ENCODE measurements at places on chromosomes 4 and X.
A peak's percentile ranks its signal among the peaks of the same experiment; 100 is the strongest.

DNA sequence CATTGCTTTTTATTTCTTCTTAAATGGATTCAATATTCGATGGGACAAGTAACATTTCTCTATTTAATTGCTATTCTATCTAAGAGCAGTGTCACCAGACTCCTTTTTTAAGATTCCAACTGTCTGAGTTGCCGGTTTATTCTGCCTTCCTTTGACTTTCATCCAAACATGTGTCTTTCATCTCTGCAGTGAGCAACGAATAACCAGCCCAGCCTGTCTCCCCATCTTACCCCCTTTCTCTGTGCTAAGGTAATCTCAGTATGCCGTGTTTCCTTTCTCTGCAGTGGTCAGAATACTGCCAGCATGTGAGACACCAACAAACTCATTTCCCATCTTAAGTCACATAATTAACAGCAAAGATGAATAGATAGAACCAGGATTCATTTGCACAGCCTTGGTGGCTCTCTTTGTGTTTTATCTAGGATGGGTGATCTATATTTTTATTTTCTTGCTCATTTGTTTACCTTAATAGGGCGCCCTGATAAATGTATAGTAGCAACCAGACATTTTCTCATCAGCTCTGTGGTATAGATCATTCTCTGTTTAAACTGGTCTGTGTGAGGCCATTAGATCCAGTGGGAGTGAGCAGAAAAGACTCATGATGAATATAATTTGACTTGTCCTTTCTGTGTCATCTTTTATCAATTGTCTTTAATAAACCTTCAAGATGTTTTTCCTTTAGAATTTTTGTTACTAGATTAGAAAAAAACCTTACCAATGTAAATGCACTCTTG, 394.8 kb upstream of the IGFBP7 start:
- H3K4me1 ChIP-seq, result no peaks in the 10 kb centered on the region
- DNase-seq, result no peak
- no peak overlapping the region for H3K4me3 ChIP-seq
- H3K36me3 ChIP-seq, result no peaks in the 10 kb centered on the region

DNA sequence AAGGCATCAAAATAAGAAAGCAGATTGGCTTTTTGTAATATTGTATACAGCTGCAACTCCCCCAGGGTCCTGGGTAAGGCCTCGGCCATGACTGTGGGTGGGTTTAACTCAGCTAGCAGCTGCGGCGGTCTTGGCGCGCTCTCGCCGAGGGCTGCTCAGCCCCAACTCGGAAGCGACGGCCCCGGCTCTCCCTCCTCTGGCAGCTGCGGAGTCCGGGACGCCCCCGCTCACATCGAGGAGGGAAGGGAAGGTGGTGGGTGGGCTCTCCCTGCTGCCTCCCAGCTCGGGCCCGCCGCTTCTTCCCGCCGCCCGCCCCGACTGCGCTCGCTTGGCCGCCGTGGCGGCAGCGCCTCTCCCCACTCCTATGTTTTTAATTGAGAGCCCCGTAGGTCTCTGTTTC, 51.2 kb downstream of the GPR50 start:
- H3K4me1 ChIP-seq, result no peaks in the 10 kb centered on the region
- H3K36me3 ChIP-seq, result no peaks in the 10 kb centered on the region
- H3K27me3 ChIP-seq, result peaks cover 10% of the 10 kb centered on the region
- DNase-seq, result no peak

- no peak overlapping the region for H3K27ac ChIP-seq
- H3K36me3 ChIP-seq, result no peaks in the 10 kb centered on the region
- no peak overlapping the region for H3K4me3 ChIP-seq
- DNase-seq, result peak; percentile 10
- H3K27me3 ChIP-seq, result no peaks in the 10 kb centered on the region
Measured at GRCh38 chr4:168386002-168386401, 67.5 kb upstream of the DDX60 start.

- DNase-seq, result no peak
- H3K4me3 ChIP-seq, result no peak overlapping the region
- H3K27me3 ChIP-seq, result no peaks in the 10 kb centered on the region
- no peaks in the 10 kb centered on the region for H3K36me3 ChIP-seq
- no peak overlapping the region for H3K27ac ChIP-seq
Measured at GRCh38 chr4:142351958-142352357, 494.1 kb downstream of the INPP4B start.

- no peak overlapping the region for H3K4me3 ChIP-seq
- H3K27ac ChIP-seq, result no peak overlapping the region
- H3K27me3 ChIP-seq, result no peaks in the 10 kb centered on the region
- H3K36me3 ChIP-seq, result no peaks in the 10 kb centered on the region
Measured at GRCh38 chr4:46441136-46441859, 51.4 kb upstream of the GABRA2 start.

GRCh38 chrX:72029483-72030411, 102.0 kb downstream of the RTL5 start:
- H3K4me1 ChIP-seq, result peaks cover 18% of the 10 kb centered on the region
- H3K27me3 ChIP-seq, result no peaks in the 10 kb centered on the region
- H3K27ac ChIP-seq, result peak overlapping the region; percentile 92
- no peaks in the 10 kb centered on the region for H3K36me3 ChIP-seq

GRCh38 chrX:50913520-50913919, 3.0 kb downstream of the BMP15 start:
- H3K27ac ChIP-seq, result no peak overlapping the region
- no peak overlapping the region for H3K4me3 ChIP-seq
- H3K4me1 ChIP-seq, result no peaks in the 10 kb centered on the region
- no peaks in the 10 kb centered on the region for H3K27me3 ChIP-seq
- no peaks in the 10 kb centered on the region for H3K36me3 ChIP-seq
- no peak for DNase-seq

GRCh38 chr4:114034189-114034588, 54.7 kb upstream of the ARSJ start:
- no peaks in the 10 kb centered on the region for H3K36me3 ChIP-seq
- H3K27ac ChIP-seq, result no peak overlapping the region
- no peaks in the 10 kb centered on the region for H3K4me1 ChIP-seq

- H3K27ac ChIP-seq, result no peak overlapping the region
- H3K36me3 ChIP-seq, result peaks cover 10% of the 10 kb centered on the region
- H3K4me1 ChIP-seq, result peaks cover 18% of the 10 kb centered on the region
- DNase-seq, result no peak
- no peaks in the 10 kb centered on the region for H3K27me3 ChIP-seq
Measured at GRCh38 chr4:105198541-105198940, 51.9 kb downstream of the TET2 start.

- no peaks in the 10 kb centered on the region for H3K36me3 ChIP-seq
- H3K27me3 ChIP-seq, result no peaks in the 10 kb centered on the region
- no peak overlapping the region for H3K27ac ChIP-seq
- DNase-seq, result peak; percentile 11
- no peaks in the 10 kb centered on the region for H3K4me1 ChIP-seq
Measured at GRCh38 chr4:48167538-48168263, 33.7 kb upstream of the TXK start.

DNA sequence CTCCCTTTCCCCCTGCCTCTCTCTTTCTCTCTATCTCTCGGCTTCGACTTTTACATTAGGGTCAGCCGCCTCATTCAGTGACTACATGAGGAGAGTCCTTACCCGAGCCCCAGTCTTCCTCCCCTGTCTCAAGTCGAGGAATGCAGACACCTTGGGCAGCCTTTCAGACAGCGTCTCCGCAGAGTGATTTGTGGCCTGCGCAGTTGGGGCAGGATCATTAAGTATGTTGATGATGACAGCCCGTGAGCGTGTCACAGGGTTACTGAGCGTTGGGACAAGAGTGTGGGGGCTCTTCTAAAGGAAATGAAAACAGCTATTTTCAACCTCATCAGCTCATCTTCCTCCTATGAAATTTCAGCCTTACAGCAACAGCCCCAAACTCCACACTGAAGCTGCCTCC, 312.1 kb upstream of the GATB start:
- peaks cover 4% of the 10 kb centered on the region for H3K27me3 ChIP-seq
- no peak overlapping the region for H3K4me3 ChIP-seq
- H3K36me3 ChIP-seq, result no peaks in the 10 kb centered on the region
- no peak overlapping the region for H3K27ac ChIP-seq

DNA sequence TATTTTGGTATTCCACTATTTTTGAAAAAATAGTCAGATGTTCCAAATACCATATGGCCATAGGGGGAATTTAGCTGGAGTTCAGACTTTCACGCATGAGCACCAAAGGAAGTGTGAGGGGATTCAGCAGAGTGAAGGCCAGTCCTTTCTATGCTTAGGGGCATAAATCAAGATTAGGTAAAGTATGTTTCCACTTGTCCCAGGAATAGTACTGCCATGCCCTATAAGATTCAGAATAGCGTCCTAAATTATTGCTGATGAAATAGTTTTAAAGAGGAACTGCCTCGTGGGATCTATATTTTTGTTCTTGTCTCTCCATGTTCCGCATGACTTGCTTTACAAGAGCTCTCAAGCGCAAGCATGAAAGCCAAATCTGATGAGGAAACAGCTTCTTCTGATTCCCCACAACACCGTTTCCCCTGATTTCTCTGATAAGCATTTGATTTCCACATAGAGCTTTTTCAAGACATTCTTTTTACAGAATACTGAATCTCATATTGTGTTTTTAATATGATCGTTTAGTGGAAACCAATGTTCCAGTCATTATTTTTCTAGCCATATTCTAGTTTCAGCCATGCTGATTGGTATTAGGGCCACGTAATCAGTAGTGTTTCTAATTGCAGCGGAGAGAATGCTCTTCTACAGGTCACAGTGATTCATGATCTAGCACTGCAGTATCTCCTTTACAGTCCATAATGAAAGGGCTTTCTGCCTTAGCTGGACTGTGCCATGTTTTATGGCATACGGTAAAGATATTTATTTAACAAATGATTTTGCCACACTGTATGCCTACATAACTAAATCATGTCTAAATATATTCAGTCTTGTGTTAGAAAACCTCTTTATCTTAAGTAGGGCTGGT, 492.3 kb downstream of the CENPC start:
- H3K4me1 ChIP-seq, result no peaks in the 10 kb centered on the region
- H3K27me3 ChIP-seq, result no peaks in the 10 kb centered on the region
- no peak overlapping the region for H3K27ac ChIP-seq
- H3K4me3 ChIP-seq, result no peak overlapping the region
- no peaks in the 10 kb centered on the region for H3K36me3 ChIP-seq

DNA sequence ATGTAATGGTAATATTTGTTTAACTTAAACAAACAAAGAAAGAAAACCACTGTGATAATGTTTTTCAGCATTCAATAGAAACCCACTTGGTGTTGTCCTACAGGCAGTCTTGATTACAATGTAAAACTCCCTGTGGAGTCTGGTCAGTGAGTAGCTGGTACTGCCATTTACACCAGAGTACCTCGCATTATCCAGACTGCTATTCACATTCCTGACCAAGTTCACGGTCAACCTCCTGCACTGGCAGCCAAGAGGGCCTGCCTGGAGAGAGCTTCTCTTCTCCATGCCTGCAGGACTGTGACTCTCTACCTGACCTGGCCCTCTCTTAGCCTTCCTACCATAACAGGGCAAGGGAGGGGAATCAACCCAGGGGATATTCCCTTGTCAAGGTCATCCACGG, 2.9 kb upstream of the LONRF3 start:
- no peak overlapping the region for H3K4me3 ChIP-seq
- H3K27me3 ChIP-seq, result peaks cover 89% of the 10 kb centered on the region
- no peaks in the 10 kb centered on the region for H3K4me1 ChIP-seq
- H3K36me3 ChIP-seq, result no peaks in the 10 kb centered on the region

DNA sequence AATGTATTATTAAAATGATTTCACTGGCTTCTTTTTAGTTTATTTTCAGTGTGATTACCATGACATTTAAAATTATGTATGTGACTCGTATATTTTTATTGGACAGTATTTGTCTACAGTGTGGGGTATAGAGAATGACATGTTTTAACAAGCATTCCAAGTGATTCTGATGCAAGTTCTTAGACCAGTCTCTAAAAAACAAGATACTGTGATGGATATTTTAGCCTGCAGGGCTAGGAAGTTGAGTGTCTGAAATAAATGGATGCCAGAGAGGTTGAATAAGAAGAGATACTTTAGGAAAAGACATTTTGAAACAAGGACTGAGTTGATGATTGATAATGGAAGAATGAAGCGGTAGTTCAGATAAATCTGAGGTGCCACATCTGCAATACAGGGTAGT, 3.5 kb upstream of the MAD2L1 start:
- peaks cover 20% of the 10 kb centered on the region for H3K4me1 ChIP-seq
- no peak for DNase-seq
- no peaks in the 10 kb centered on the region for H3K36me3 ChIP-seq
- no peak overlapping the region for H3K4me3 ChIP-seq
- no peaks in the 10 kb centered on the region for H3K27me3 ChIP-seq

GRCh38 chr4:169618286-169618685, 2.1 kb upstream of the CLCN3 start:
- no peaks in the 10 kb centered on the region for H3K36me3 ChIP-seq
- H3K4me3 ChIP-seq, result no peak overlapping the region
- H3K4me1 ChIP-seq, result peaks cover 9% of the 10 kb centered on the region
- H3K27me3 ChIP-seq, result no peaks in the 10 kb centered on the region
- no peak overlapping the region for H3K27ac ChIP-seq
- no peak for DNase-seq

- no peak for DNase-seq
- no peak overlapping the region for H3K27ac ChIP-seq
- no peaks in the 10 kb centered on the region for H3K36me3 ChIP-seq
- no peaks in the 10 kb centered on the region for H3K27me3 ChIP-seq
- H3K4me1 ChIP-seq, result no peaks in the 10 kb centered on the region
- H3K4me3 ChIP-seq, result no peak overlapping the region
Measured at GRCh38 chr4:163193717-163194116, 27.0 kb upstream of the NAF1 start.

DNA sequence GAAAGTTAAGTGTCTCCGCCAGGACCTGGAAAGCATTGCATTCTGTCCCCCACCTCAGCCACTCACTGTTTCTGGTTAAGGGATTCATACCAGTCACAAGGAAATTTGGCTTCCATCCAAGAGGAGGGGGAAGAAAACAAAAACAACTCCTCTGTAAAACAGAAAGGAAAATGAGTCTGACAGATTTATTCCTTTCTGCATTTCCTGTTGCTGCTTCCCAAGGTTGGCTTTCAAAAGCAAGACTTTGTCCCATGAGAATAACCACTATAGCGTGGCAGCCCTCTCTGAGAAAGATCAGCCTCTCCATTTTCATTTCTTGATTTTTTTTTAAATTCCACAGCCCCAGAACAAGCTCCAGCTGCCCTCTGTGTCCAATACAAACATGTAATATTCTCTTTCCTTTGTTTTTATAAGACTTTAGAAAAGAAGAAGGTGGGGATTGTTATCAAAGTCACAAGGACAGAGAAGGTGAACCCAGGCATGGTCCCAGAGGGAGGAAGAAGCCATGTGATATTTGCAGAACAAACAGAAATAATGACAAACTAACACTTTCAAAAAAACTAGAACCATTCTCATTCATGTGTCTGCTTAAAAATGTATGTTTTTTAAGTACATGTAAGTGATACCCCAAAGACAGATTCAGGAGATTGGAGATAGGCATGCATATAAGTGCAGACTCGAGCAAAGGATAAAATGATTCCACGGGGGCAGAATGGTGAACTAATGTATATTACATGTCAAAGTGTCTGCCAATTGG, 90.7 kb upstream of the DCLK2 start:
- DNase-seq, result peak; percentile 31
- no peaks in the 10 kb centered on the region for H3K36me3 ChIP-seq
- H3K27me3 ChIP-seq, result no peaks in the 10 kb centered on the region
- peaks cover 6% of the 10 kb centered on the region for H3K4me1 ChIP-seq
- no peak overlapping the region for H3K4me3 ChIP-seq

DNA sequence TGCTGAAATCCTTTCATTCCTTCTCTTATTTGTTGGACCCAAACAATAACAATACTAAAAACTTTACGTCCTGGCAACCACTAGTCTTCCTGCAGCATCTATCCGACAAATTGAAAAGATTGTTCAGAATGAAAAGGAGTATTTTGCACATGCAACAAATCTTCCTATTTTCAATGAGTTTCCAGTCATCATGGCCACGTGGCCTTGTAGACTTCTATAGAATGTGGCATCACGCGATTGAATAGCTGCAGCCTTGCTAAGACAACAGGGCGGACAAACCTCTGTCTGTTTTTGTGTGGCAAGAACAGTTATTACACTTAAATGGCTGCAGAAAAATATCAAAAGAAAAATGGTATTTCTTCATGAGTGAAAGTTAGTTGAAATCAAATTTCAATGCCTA, 297.9 kb upstream of the LCORL start:
- H3K4me3 ChIP-seq, result no peak overlapping the region
- H3K4me1 ChIP-seq, result no peaks in the 10 kb centered on the region
- no peak for DNase-seq
- H3K27me3 ChIP-seq, result no peaks in the 10 kb centered on the region
- H3K27ac ChIP-seq, result no peak overlapping the region

Data from cardiac muscle cell (in vitro differentiated cells and primary cell).